ENCODE measurements at places on chromosomes 11 and 22. TPM values are rescaled to one million over a fixed set of nuclear protein-coding genes. Genes with fewer than 3 reads are reported as not detected.

DNA sequence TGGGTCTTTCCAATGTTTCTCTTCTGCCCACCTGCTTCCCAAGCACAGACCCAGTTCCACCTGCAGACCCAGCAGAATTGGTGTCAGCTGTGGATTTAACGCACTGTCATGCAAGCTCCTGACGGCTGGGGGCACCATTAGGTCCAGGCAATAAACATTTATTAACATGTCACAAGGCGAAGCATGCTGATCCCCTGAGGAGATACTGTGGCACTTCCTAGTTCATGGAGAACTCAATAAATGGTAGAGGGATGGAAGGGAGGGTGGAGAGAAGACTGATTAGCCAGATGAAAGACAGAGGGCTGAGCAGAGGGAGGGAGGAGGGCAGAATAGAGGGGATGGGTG, 68.3 kb upstream of the TSPAN18 start:
- DNase-seq = no peak

Gene ACRV1
- total RNA-seq = not detected

DNA sequence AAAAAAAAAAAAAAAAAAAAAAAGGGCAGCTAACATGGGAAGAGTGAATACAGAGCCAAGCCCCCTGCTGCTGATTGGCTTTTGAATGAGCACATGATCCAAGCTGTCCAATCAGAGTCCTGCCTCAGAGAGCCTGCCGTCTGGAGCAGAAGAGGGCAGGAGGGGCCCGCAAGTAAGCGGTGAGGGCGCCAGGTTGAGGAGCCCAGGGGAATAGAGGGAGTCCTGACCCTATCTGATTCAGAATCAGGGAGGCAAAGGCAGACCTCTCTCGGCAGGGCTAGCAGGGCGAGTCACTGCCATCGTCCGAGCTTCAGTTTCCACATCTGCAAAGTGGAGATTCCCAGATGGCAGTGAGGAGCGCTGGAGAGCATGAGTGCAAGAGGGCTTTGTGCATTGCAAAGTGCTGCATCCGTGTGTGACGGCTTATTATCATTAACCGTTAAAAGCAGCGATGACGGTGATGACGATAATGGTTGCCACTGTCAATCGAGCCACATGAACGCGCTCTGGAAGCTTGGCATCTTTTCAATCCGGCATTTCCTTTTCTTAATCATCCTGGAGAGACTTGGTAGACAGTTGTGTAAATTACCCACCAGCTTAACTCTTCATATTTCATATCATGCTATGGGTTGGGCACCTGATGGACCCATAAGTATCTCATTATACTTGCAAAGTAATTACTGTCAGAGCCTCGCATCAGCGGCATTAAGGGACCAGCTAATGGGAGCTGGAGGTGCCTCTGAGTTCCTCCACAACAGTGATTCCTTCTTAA, 68.6 kb upstream of the ATXN10 start:
- no peak for DNase-seq

- no peak for DNase-seq
These were observed 2.9 kb upstream of the TTC36 start for GRCh38 chr11:118524356-118524755.

DNA sequence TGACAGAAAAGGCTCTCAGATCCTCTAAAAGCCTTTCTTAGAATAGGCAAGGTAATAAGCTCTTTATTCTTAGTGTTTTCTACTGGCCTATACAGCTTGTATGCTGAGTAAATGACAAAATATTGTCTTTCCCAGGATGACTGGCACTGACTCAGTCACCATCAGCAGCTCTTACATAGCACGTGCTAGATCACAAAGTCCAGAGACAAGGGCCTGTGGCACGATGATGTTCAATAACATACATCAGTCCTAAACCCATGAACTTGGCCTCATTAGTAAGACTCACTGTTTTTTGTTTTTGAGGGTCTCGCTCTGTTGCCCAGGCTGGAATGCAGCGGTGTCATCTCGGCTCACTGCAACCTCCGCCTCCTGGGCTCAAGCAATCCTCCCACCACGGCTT, 42.7 kb downstream of the CELF1 start:
- DNase-seq = no peak

DNA sequence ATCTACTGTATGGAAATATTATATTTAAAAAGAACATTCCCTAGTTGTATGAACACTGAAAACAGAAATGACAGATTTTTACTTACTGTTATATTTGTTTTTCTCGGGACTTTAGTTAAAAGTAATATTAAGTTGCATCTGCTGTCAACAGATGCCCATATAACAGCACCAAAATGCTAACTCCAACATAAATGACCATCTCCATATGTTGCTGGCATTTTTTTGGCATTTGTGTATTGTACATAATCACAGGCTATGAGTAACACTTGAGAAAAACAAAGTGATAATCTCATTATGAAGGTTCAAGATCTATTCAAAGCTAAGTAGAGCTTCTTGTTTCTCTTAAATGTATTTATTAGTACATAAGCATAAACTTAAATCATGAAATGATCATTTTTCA, 172.0 kb downstream of the CNTN5 start:
- no peak for DNase-seq

Gene ART1
- not detected for total RNA-seq

GRCh38 chr11:76808996-76809395, 25.8 kb downstream of the TSKU start:
- DNase-seq = no peak

DNA sequence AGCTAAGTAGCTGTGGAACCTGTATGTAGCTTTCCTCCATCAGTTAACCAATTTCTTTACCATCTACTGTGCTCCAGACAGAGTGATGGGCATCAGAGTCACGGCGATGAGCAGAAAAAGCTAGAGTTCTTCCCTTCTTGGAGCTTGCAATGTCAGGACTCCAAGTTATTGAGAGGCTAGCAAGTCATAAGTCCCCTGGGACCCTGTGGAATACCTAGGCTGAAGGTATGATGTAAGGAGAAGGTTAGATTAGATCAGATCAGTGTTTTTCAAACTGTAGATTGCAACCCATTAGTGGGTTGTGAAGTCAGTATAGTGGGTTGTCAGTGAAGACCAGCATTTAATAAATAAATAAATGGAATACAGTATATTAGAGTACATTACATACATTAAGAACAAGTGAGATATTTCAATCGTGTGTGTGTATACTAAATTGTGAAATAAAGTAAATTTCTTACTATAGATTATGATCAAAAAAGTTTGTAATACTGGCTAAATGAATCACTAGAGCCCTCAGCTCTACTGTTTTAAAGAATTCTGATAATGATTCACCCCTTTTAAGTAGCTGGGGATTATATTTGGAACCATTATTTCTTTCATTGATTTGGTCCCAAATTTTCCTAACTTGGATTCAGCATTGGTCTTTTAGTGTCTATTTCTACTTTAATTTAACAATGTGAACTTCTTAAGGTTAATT, 52.3 kb downstream of the RASSF10 start:
- DNase-seq = no peak

DNA sequence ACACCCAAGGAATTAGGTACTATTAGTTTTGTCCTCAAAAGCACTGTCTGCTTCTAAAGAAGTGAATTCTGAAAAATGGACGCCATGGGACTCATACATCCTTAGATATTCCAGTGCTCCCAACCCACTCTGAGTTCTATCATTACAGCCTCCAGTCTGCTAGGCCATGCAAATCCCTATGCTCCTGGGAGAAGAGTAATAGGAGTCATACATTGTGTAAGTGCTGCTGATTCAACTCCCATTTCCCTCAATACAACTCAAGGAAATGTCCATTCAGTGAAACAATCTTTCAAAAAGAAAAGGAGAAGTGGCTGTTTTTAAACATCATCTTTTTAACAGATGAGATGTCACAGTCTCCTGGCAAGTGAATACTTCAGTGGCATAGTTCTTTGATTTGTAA, 590.2 kb upstream of the LRRC4C start:
- DNase-seq = no peak

DNA sequence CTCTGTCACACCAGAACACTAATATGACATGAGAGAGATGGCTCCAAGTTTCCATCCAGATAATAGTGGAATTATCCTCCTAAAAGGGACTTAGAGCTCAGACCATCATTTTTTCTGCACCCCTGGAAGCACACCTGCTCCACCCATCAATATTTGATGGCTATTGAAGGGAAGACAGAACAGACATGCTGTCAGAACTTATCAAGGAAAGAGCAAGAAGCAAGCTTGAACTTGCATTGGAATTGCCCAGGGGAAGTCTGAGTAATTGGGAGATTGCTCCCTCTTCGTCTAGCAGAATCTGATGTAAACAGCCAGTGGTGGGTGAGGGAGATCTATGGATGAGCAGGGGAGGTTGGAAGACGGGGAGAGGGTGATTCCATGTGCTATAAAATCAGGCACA, 874.4 kb upstream of the TENM4 start:
- DNase-seq = no peak

- no peak for DNase-seq
These were observed 19.6 kb downstream of the MYRF start for GRCh38 chr11:61771985-61772455.

DNA sequence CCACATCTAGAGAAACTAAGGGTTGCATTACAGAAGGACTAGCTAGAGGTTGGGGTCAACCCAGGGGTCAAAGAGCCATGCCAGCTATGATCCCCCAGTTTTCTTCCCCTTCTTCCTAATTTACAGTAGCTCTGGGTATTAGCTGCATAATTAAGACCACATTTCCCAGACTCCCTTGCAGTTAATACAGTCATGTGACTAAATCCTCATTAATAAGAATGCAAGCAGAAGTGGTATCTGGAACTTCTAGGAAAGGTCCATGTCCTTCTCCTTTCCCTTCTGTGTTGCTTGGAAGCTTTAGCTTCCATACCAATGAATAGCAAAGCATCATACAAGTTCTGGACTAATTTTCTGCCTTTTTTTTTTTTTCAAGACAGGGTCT, 19.1 kb upstream of the LMO2 start:
- no peak for DNase-seq

GRCh38 chr11:134643115-134644012, 231.3 kb upstream of the B3GAT1 start:
- DNase-seq = no peak

Gene MYBPC3
- total RNA-seq = not detected

- DNase-seq = no peak
These were observed 426 bp downstream of the LZTR1 start for GRCh38 chr22:20982563-20982882.

GRCh38 chr11:133600786-133601185, 68.5 kb upstream of the OPCML start:
- DNase-seq = no peak

Gene CAT
- total RNA-seq = 13.5 TPM

GRCh38 chr11:802693-803466, 2.2 kb downstream of the PIDD1 start:
- no peak for DNase-seq

DNA sequence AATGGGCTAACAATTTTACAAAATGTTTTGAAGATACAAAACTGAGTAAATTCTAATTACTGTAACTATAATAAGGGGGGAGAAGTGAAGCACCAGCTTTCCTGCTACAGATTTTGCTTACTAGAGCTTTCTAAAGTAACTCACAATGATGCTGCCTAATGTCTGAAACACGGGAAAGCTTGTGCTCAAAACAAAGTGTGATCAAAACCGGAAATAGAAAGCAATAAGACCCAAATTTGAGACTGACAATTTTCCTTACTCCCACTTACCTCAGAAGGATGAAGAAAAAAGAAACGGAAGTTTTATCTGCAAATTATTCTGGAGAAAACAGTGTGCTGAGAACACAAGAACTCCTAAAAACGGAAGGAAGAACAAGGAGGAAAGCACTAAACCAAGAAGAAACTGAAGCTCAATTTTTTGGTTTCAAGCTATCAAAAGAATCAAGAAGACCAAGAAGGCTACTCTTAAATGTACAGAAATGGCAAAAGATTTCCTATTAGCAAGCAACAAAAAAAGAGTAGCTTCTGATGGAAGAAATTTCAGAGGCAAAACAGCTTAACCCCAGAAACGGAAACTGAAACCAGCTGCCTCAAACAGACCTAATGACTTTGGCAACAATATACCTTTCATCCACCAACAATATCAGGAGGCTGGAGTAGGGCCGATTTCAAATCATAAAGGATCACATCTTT, 33.4 kb downstream of the AMBRA1 start:
- no peak for DNase-seq

GRCh38 chr11:73632996-73633395, 13.4 kb upstream of the PLEKHB1 start:
- no peak for DNase-seq

DNA sequence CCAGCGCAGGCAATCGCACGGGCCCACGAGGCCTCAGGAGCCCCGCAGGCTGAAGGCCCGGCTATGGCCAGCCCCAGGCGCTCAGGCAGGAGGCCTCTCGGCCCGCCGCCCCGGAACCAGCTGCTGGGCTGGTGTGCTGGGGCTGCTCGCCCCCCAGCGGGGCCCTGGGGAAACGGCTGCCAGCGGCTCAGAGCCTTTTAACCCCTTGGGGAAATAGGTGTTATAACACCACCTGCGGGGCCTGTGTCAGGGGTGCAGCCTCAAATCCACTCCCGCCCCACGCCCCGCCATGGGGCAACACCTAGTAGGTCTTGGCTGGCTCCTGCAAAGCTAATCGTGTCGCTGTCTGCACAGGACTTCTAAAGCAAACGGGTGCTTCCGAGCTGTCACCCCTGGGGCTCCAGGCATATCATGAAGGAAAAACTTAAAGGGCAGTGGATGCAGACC, 237.4 kb downstream of the TTC28 start:
- DNase-seq = peak; percentile 44

Gene MYEOV
- total RNA-seq = 0.10 TPM

GRCh38 chr11:124481365-124482323, 36.1 kb upstream of the OR8B8 start:
- no peak for DNase-seq

Gene SLCO2B1
- 0.18 TPM for total RNA-seq

Gene MTMR3
- 15.8 TPM for total RNA-seq

- DNase-seq = no peak
These were observed 42.4 kb upstream of the PPARA start for GRCh38 chr22:46107753-46108563.

DNA sequence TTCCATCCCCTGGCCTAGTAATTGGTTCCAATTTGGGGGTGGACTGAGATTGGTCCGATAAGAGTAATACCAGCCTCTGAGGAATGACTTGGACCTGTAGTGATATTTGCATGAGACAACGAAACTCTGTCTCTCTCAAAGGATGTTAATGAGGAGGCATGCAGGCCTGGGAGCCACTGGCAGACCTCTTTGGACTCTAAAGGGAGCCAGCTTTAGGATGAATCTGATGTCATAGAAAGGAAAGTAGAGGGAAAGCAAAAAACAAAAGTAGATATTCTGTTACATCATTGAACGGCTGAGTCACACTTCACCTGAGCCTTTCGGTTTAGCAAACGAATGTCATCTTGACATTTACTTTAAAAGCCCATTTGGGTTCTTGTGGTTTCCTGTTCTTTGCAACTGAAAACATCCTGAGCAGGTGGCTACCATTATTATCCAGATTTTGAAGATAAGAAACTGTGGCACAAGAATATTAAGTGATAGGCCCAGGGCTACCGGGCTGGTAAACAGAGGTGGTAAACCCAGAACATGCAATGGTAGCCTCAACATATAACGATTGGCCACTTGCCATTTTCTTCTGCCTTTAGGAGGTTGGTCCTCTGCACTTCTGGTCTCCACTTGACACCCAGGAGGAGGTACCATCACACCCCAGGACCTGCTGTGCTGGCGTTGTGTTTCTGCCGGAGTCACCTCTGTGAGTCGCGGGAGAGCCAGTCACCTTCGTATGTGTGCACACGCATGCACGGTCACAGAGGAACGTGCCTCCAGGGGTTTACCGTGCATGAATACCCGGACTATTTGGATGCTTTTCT, 42.7 kb downstream of the RTL6 start:
- peak; percentile 36 for DNase-seq
